ENCODE measurements at places on chromosomes 4 and X.

DNA sequence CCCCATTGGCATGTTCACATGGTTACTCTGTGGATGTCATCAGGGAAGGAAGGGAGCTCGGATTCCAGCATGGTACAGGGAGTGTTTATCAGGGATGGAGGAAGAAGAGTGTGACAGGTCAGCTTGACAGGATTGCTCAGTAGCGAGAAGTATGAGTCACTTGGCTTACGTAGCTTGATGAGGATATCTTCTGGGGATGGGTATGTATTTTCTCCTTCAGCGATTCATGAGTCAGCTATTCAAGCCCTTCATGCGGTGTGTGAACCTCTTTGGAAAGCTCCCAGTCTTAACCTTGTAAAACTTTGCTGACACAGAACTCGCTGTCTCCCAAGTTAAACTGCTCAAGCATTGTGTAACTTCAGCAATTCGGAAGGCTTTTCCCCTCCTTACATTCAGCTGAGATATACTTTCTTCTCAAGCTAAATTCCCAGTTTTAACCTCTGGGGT, 275.4 kb downstream of the ARHGAP10 start:
- DNase-seq: peak; percentile 90

DNA sequence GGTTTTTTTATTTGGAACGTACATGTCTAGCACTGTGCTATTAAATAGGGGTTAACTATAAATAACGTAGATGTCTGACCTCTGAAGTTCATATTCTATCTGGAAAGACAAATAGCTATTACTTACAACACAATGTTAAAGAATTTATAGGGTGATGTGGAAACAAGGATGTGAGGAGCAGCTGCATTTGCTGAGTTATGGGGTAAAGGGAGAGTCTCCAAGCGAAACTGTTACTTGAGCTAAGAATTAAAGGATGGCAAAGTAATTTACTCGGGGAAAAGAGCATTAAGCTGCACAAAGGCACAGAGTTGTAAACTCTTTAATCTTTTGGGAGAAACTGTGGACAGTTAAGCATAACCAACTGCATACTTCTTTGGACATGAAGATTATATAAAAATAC, 117.7 kb downstream of the FSTL5 start:
- DNase-seq: no peak

- no peak for DNase-seq
Measured at GRCh38 chr4:118991686-118992085, 103.0 kb downstream of the SYNPO2 start.

DNA sequence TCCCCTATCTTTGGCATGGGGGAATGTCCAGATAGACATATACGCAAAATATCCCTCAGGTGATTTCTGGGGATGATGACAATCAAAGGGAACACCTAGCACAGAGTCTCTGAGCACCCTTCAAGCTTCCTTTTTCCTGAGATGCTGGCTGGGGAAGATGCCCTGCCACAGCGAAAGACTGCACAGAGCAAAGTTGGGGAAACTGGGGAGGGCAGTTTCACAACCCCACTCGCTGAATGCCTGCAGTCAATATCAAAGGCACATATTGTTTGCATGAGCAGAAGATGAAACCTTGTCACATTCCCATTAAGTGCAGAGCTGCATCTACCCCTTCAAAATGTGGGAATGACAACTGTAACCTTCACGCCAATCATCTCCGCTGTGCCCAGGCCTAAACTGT, 2.6 kb downstream of the GPC4 start:
- no peak for DNase-seq

- no peak for DNase-seq
Measured at GRCh38 chr4:141309874-141310273, 89.2 kb downstream of the ZNF330 start.

DNA sequence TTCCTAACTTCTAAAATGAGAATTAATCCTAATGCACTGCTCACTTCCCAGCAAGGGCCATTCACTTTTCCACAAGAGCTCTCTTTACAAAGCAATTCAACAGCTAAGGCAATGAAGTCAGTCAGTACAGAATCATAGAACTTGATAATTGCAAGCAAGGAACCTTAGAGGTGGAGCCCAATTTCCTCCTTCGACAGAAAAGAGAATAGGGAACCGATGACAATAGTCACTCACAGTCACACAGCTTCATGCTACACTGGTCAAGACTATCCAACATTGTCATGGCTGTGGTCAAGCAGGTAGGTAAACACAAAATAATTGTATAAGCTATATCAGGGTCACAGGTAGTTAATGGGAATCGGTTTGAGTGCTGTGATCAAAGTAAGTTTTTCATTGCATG, 90.0 kb downstream of the ELOVL6 start:
- DNase-seq: no peak
